Stimulated activated CD8-positive, alpha-beta memory T cell treated with anti-CD3 and anti-CD28 coated beads, Interleukin-7, amount 100 ng/mL, for 1 hour (primary cell): ENCODE measurements at places on chromosomes 7 and 10.

DNA sequence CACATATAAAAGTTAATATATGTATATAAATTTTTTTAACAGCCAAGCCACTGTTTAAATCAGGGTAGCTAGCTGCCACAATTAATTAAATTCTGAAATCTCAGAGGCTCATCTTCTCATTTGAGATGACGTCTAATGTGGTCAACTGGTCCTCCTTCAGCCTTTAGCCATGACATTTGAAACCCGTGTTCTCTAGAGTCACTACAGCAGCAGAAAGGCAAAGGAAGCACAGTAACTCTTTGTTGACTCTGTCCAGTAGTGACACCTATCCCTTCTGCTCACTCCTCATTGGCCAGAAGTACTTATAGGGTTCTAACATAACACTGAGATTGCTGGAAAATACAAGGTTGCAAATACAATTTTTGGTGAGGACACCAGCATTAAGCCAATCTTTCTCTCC, 555.5 kb downstream of the ETV1 start:
- DNase-seq = no peak

DNA sequence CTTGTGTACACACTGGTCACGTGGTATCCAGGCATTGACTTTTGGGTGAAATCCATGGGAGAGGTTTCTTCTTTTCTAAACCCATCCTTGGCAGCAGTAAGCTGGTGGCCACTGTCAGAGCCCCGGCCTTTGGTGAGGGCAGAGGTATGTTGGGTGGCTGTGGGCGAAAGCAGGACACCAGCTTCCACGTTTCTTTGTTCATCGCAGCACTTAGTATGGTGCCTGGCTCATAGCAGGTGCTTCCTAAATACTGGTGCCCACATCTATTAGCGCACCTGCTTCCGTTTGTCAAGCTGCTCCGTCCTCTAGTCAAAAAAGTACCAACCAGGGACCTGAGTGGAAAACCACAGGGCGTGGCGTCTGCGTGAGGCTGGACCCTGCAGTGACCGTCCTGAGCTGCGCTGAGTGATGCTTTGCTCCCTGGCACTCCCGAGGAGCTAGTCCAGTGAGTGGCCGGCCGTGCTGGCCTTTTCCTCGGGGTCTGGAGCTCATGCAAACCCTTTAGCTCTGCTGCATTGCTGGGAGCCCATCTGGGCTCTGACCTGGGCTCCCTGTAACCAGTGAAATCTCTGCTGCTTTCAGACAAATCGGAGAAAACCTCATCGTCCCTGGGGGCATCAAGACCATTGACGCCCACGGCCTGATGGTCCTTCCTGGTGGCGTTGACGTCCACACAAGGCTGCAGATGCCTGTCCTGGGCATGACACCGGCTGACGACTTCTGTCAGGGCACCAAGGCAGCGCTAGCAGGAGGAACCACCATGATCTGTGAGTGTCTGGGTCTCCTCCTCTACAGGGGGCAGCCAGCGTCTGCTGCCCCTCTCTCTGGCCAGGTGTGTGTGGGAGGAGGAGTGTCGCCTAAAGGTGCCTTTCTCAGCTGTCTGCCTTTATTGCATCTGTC, 5.6 kb downstream of the DPYSL4 start:
- no peak for DNase-seq

DNA sequence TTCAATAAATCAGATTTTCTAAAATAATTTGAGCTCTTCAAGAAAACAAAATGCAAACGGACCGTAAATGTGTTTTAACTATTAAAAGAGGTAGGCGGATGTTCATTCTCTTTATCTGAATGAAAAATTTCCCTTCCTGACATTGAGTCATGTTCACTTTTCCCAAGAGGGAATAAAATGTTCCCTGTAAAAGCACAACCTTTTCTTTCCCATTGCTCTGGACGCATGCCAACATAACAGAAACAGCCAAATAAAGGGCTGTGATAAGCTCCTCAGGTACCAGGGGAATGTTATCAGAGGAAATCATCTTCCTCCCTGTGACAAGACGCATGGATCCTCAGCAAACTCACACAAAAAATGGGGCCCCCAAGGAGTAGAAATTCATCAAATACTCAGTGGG, 251.8 kb downstream of the MTERF1 start:
- no peak for DNase-seq

DNA sequence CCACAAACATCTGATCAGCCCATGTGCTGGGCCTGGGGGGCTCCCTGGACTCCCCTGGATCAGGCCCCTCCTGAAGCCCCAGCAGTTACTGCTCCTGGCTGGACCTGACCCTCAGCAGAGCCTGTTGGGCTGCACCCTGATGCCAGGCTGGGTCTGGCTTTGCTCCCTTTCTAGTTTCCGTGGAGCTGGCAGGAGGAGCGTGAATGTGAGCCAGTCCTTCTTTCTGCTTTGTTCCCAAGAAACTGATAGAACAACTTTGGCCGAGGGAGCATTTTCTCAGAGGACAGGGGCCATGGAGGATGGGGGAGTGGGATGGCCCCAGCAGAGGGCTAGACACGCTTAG, 128.2 kb downstream of the NEURL1 start:
- DNase-seq = no peak

- no peak for DNase-seq
These were observed 2.3 kb upstream of the CTTNBP2 start for GRCh38 chr7:117875566-117875965.

GRCh38 chr10:119253433-119254174, 46.2 kb downstream of the GRK5 start:
- DNase-seq = no peak
